Stimulated activated CD8-positive, alpha-beta memory T cell treated with anti-CD3 and anti-CD28 coated beads, Interleukin-15, amount 100 ng/mL, for 4 hours (primary cell): ENCODE measurements at places on chromosomes 11 and 22.

GRCh38 chr11:129386795-129387397, 11.2 kb downstream of the BARX2 start:
- no peak for DNase-seq

DNA sequence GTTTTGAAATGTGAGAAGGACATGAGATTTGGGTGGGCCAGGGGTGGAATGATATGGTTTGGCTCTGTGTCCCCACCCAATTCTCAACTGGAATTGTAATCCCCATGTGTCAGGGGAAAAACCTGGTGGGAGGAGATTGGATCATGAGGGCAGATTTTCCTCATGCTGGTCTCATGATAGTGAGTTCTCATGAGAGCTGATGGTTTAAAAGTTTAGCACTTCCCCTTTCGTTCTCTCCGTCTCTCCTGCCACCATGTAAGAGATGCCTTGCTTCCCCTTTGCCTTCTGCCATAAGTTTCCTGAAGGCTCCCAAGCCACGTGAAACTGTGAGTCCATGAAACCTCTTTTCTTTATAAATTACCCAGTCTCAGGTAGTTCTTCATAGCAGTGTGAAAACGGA, 113.5 kb downstream of the FCHSD2 start:
- no peak for DNase-seq

- no peak for DNase-seq
Measured at GRCh38 chr22:43094085-43094484, 4.9 kb upstream of the TTLL1 start.

GRCh38 chr22:48891688-48892577, 935.7 kb downstream of the BRD1 start:
- no peak for DNase-seq

DNA sequence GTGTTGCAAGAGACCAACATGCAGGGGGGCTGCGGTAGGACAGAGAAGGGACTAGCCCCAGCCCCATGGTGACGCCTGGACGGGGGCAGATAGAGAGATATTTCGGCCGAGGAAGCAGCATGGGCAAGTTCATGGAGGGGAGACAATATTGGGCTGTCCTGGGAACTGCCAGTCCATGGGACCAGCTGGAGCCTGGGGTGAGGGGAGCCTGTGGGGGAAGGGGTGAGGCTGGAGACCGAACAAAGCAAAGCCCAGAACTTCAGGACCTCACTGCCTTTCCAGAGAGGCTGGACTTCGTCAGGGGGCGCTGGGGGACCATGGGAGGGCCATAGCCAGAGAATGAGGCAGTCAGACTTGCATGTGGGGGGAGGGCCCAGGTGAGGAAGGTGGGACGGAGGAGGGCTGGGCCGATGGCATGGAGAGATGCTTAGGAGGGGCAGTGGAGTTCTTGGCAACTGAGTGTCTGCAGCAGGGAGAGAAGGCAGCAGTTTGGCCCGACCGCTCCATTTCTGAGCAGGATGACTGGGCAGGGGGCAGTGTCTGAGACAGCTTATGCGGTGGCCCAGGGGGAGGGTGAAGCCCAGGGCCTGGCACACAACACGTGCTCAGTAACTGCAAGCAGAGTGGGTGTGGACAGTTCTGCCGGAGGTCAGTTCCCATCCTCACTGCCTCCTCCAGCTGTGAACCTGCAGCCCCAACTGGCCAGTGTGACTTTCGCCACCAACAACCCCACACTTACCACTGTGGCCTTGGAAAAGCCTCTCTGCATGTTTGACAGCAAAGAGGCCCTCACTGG, 712 bp downstream of the UPK3A start:
- DNase-seq = no peak

GRCh38 chr11:21704539-21704938, 488.3 kb upstream of the ANO5 start:
- no peak for DNase-seq

GRCh38 chr11:59901306-59901705, 22.7 kb downstream of the OOSP3 start:
- no peak for DNase-seq

DNA sequence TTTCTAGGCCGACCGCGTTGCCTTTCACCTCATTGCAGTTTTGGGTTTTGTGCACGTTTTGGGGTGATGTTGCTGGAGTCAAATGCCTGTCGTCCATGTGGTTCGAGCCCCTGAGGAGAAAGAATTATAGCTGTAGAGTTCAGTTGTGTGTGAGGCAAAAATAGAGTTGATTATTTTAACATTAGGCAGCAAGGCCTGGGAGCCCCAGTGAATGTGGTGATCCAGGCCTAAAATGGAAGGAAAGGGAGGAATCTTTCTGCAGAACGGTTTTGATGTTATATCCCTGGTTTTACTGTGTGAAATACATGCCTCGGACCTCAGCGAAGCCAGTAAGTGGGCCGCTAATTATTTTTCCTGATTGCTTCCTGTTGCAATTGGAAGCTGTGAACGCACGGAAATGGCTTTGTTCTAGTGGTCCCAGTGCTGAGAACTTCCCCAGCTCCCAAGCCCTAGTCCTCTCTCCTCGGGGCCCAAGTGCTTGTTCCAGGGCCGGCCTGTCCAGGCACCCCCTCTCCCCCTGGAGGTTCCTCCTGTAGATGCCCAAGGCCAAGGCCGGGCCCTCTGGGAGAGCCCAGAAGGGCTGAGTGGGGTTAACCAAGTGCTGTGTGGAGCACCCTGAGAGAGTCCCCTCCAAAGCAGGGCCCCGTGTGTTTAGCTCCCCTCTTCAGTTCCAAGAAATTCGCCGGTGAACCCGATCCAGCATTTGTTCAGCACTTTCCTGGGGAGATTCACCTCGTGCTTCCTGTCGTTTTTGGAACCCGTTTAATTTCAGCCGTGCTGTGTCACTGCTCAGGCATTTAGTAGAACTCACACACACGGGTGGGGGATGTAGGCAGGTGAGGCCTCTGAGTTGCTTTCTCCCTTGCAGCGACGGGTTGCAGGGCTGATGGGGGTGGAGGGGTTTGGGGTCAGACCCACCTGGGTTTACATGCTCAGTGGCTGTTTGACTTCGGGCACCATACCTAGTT, 2.1 kb downstream of the LRP5 start:
- no peak for DNase-seq

GRCh38 chr22:29715240-29715639, 4.6 kb upstream of the CABP7 start:
- no peak for DNase-seq

DNA sequence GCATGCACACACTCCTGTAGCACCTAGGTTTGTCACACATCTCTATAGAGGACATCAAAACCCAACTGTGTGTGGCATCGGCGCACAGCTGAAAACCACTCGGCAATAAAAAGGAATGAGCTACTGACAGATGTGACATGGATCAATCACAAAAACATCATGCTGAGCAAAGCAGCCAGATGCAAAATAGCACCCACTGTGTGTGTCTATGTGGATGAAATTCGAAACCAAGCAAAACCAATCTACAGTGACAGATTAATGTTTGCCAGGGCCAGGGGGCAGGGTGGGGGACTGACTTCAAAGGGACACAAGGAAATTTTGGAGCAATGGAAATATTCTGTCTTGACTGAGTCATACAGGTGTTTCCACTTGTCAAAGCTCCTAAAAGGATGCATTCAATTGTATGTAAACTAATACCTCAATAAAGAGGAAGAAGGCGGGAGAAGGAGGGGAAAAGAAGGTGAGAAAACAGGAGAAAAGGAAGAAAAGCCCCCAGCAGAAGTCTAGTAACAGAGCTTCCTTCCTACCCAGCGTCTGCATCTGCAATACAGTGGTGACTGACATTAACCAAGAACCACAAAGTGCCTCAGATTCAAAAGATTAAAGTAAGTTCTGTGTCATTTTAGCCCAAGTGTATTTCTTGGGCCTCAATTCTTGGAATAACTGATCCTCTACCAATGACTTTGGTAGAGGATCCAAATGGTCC, 49.8 kb downstream of the PACSIN2 start:
- DNase-seq = no peak

DNA sequence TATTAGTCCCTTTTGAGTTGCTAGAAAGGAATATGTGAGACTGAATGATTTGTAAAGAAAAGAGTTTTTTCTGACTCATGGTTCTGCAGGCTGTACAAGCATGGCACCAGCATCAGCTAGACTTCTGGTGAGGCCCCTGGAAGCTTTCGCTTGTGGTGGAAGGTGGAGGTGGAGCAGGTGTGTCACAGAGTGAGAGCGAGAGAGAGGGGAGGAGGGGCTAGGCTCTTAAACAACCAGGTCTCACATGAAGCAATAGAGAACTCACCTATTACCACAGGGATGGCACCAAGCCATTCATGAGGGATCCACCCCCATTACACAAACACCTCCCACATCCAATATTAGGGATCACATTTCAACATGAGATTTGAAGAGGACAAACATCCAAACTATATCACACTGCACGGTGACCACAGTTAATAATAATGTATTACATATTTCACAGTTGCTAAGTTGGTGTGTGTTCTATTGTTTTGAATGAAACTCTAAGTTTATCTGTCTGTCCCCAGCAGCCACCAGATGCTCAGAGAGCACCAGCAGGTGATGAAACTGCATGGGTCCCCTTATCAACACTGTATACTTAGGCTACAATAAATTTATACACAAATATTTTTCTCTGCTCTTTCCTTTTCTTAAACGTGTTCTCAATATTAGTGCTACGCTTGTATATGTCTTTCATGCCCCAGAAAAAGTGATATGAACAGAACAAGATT, 14.1 kb downstream of the ZFP91 start:
- DNase-seq = no peak

GRCh38 chr22:44436736-44437135, 61.3 kb downstream of the RTL6 start:
- no peak for DNase-seq

DNA sequence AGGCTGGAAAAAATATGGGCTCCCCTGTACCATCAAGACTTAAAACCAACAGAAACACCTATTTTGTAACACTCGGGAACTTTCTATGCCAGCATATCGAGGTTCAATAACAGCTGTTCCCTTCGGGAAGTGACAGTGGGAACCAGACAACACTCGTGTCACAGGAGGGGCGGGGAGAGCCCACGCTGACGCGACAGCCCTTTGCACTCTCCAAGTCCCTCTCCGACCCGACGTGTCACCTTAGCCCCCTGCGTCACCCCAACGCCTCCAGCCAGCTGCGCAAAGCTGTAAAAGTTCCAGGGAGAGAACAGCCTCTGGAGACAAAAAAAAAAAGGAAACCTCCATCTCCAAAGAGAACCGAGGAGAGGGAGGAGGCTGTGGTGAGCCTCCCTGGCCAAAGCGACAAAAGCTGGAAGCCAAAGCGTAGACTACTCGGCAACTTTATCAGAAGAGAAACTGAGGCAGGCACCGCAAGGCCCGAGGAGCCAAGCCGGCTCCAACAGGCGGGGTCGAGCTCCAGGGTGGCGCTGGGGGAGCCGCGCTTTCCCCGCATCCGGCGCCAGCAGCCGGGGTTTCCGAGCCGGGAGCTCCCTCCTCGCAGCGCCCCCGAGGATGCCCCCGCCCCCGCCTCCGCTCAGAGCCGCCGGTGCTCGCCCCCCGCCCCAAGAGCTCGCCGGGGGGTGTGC, 751 bp downstream of the ARFGAP3 start:
- DNase-seq = peak; percentile 44

- no peak for DNase-seq
Measured at GRCh38 chr22:32232191-32232830, 22.8 kb downstream of the SLC5A4 start.

DNA sequence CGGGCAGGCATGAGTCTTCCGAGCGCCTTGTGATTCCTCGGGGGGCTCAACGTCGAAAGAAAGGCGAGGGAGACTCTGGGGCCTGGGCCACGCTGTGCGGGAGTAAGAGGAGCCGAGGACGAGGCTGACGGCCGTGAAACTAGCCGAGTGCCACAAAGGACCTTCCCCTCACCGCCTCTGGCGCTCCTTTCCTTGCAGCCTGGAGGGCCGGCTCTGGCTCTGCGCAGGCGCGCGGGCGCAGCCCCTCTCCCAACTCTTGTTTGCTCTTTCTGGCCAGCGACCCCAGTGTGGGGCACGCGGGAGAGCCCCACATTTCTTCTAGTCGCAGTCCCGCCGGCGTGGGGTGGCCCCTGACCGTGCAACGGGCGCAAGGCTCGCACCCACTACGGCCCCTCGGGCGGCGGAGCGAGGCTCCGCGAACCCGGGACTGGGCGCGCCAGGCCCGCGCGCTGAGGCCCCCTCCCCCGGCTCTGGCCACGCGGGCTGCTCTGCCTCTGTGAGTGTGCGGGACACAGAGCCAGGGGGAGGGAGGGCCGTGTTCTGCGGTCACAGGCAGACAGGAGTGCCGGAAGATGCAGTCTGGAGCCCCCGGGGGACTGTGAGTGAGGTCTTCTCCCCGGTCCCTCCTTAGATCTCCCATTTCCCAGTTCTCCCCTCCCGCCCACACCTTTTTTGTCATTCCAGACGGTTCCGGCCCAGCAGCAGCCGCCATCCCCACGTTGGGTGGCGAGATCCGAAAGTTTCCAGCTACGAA, 1.0 kb upstream of the TOB2 start:
- DNase-seq = no peak

DNA sequence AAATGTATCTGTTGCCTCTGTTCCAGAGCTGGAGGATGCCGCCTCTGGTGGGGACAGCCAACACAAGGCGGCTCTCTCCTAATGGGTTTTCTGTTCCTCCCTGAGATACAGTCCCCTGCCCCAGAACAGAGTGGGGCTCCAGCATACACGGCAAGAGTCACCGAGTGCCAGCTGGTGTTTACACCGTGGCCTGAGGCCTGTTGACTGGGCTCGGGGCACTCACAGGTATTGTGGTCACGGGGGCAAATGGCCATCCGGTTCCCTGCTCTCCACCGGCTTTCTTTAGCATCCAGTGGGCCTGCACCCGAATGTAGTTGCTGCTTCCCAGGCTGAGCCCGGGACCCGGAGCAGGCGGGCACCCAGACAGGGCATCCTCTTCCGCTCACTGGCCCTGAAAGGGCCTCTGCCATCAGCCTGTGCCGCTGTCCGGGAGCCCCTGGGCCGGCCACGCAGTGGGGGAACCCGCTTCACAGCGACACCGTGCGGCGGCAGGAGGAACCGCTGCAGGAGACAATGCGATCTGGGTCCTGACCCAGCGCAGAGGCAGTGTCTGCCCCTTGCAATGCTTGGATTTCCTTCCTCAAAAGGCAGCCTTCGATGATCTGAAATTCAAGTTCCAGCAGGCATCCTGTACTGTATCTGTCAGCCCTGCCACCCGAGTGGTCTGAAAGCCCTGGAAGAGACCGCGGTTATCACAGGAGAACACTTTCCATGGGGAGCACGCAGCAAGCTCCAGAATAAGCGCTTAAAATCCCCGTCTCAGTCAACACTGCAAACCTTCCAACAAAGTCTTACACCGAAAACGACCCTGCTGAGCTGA, 859 bp upstream of the KRTAP5-5 start:
- DNase-seq = peak; percentile 6

DNA sequence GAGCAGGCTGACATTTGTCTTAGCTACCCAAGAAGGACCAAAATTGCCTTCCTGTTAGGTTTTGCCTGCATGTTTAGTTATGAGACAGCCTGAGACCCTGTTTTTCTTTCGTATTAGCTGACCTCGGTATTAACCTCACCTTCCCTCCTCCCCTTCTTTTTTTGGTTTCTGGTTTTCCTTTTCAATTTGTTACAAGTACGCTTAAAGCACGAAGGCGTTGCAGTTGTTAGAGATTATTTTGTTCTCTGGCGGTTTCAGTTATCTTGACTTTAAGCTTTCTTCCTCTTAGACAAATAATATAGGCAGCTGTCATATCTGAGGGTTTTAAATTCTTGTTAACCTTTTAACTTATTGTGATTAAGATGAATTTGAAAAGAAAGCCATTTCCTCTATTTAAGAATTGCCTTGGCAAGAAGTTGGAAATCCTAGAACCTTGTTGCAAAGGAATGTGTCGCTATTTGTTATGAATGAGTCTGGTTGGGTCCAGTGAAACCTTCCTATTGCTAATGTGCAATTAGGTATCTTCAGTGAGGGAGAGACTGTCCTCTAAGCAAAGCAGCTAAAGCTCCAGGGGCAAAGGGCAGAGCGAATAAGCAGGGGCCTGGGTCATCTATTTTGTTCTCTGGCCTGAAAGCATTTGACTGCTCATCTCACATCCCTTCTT, 45.7 kb downstream of the PACS1 start:
- DNase-seq = no peak
